ENCODE measurements at places on chromosomes 6 and 20.
A peak's percentile ranks its signal among the peaks of the same experiment; 100 is the strongest.

- DNase-seq, result no peak
Measured at GRCh38 chr20:12237772-12238171, 320.1 kb downstream of the BTBD3 start.

DNA sequence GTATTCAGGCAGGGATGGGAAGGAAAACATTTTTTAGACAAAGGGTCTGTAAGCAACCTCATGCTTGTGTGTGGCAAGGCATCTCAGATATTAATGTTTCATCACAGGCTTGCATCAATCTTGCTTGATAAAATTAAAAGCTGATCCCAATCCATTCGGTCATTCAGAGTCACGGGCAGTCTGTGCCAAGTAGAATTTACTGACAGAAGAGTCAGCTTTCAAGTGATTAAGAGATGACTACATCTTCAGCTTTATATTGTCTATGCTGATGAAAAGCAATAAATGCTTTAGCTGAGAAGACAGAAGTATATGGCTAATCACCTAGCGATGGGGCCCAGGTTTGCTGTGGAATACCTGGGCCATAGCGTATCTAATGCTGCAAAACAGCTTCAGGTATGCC, 3.5 kb downstream of the PLEKHG1 start:
- no peak for DNase-seq

DNA sequence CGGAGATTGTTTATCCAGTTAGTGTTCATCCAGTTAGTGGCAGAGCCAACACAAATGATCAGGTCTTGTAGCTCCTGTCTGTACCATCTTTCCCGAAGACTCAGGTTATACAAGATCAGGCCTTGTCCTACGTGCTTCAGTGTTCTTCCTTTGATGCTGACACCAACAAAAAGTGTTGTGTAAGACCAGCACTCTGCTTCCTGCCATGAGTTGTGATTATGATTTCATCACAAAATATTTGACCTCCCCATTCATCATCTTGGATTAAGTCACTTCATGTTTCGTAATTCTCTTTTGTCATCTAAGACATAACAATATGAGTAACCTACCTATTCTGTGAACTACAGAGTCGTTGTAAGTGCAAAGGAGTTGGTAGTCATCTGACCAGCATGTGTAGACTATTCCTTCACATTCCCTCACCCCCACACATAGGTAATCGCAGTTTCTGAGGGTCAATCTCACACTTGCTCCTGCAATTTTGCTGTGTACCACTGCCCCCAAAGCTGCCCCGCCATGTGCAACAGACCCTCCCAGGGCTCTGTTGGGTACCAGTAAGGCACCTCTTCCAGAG, 135.6 kb upstream of the SLC22A23 start:
- DNase-seq, result no peak

GRCh38 chr6:148799647-148800046, 52.8 kb downstream of the UST start:
- DNase-seq, result no peak

DNA sequence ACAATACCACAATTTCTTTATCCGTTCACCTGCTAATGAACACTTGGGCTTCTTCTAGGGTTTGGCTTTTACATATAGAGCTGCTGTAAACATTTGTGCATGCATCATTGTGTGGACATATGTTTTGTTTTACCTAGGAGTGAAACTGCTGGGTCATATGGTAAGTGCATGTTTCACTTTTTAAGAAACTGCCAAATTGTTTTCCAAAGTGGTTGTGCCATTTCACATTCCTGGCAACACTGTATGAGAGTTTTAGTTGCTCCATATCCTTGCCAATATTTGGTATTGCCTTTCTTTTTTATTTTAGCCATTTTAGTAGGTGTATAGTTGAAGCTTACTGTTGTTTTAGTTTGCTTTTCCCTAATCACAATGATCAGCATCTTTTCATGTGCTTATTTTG, 14.1 kb upstream of the RPN2 start:
- DNase-seq, result no peak

GRCh38 chr20:58466729-58467571, 48.2 kb downstream of the APCDD1L start:
- DNase-seq, result no peak

DNA sequence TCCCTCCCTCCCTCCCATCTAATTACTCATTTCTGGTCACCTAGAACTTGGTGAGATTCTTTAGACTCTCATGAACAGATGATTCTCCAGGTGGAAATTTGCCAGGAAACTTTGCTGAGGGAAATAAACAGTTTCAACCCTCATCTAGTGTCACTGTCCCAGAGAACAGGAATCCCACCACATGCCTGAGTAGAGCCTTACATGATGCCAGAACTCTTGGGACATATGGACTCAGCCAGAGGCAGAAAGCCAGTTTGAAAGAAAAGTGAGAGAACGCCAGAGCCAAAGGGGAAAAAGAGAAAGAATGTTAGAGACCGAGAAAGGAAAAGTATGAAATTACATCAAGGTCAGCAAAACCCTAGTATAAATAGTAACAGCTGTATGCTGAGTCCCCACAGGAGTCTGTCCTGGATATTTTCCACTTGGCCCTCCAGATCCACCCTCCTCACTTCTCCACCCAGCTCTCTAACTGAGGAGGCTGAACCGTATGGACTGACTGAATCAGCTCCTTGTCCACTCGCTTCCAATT, 127.5 kb upstream of the COL21A1 start:
- DNase-seq, result no peak

GRCh38 chr6:81743649-81744048, 8.8 kb downstream of the TENT5A start:
- DNase-seq, result no peak

- no peak for DNase-seq
Measured at GRCh38 chr6:140912686-140913085, 1220.0 kb upstream of the GJE1 start.

GRCh38 chr6:14739827-14740226, 506.0 kb upstream of the JARID2 start:
- DNase-seq, result no peak

- DNase-seq, result no peak
Measured at GRCh38 chr20:41366546-41367392, at the start of gene EMILIN3. TSS of gene EMILIN3 (minus strand) at chr20:41366818. CDS start at chr20:41366634, 184 bp downstream.

- DNase-seq, result no peak
Measured at GRCh38 chr6:116450769-116451740, 10.1 kb upstream of the CALHM6 start.

- no peak for DNase-seq
Measured at GRCh38 chr20:54397292-54398140, 77.9 kb upstream of the DOK5 start.

GRCh38 chr20:32091888-32092346, 17.6 kb upstream of the TM9SF4 start:
- peak; percentile 44 for DNase-seq

GRCh38 chr6:117483004-117483644, 650 bp downstream of the DCBLD1 start:
- no peak for DNase-seq

DNA sequence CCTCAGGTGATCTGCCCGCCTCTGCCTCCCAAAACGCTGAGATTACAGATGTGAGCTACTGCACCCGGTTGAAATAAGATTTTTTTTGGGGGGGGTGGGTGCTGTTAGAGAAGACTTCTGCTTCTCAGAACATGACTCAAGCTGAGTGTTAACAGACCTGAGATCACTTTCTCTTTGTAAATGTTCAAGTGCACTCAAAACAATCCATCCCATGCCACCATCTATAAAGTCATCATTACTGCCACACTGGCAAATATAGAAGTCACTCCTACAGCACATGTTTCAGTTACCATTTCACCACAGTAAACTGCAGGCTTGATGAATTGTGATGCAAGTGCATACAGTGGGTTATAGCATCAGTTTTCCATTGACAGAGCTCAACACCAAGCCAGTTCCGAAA, 9.0 kb downstream of the VPS16 start:
- DNase-seq, result no peak

DNA sequence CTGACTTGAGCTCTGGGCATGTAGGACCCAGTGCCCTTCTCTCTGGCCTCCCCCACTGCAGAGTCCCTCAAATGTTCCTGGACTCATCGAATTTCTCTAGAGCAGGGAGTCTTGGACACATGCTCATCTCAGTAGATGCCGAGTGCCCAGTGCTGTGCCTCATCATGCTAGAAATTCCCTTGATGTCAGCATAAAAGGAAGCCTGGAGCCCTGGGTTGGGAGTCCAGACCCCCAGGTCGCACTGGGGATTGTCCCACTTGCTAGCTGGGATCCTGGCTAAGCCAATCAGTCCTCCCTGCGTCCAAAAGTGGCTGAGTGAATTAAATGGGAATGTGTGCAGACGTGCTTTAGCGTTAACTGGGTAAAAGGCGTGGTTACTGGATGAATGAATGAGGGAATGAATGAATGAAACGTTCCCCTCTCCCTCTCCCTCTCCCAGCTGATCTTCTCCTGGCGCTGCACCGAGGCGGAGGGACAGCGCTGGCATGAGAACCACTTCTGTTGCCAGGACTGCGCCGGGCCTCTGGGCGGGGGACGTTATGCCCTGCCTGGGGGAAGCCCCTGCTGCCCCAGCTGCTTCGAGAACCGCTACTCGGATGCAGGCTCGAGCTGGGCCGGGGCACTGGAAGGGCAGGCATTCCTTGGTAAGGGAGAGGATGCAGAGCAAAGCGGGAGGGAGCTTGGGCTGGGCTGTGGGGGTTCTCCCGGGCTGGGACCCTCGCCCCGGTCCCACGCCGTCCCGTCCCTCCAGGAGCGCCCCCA, 1.6 kb upstream of the TOMM6 start:
- no peak for DNase-seq

DNA sequence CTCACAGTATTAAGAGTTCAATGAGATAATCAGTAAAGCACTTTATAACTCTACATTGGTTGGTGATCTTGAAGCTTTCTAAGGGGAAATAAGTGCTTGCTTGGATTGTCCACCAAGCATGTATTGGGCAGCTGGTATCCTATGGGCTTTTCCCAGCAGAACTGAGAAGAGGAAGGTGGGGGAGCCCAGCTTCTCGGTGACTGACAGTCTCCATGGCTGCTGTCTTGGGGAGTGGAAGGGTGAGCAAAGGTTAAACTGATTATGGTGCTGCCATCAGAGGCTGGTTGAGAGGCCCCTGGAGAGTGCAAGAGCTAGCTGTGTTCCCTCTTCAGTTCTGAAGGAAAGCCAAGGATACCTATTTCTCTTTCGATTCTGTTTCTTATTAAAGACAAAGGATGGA, 35.5 kb upstream of the ADTRP start:
- DNase-seq, result no peak

DNA sequence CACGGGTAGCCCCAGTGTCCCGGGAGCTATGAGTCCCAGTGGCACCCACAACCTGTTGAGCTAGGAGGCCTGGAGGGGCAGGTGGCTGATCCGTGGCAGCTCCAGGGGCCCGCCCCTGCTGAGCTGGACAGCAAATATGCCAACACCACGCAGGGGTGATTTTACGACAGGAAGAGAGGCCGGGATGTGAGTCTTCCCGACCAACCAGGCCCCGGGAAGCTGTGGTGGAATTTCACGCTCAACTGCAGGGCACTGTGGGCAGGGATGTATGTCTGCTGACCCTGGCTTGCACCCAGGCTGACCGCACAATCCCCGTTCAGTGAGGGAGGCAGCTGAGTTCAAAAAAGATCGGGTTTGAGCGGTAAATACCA, 183.9 kb downstream of the ERMARD start:
- no peak for DNase-seq

DNA sequence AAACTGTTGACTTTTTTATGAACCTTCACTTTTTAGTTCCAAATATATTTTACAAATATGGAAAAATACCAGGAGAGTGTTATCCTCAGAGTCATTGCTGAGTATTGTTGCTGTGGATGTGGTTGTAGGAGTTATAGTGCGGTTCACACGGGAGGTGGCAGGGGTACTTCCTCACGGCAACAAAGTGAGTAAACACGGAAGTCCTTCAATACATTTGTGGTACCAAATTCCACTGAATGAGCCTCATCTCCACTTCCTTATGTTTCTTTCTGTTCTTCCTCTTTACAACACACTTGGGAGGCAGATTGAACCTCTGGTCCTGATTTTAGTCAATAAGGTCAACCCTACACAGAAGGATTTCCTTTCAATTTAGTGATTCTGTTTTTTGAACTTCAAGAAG, 371.8 kb downstream of the BTBD3 start:
- no peak for DNase-seq

- DNase-seq, result no peak
Measured at GRCh38 chr6:79430913-79431536, 106.2 kb downstream of the LCA5 start.

DNA sequence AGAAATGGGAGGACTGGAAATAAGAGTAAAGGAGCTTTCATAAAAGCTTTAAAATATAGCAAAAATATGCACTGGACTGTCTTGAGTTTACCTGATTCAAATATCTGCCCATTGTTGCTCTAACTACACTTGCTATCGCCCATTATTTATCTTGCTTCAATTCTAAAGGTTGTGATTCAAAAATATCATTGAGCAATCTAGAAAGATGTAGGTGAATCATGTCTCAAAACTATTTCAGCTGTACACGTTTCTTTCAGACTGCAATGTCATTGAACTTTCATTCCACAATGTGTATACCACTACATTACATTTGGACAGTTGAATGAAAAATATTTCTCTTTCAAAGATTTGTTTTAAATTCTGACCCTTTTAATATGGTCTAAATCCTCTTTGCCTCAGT, 545.6 kb downstream of the BMP2 start:
- DNase-seq, result no peak

DNA sequence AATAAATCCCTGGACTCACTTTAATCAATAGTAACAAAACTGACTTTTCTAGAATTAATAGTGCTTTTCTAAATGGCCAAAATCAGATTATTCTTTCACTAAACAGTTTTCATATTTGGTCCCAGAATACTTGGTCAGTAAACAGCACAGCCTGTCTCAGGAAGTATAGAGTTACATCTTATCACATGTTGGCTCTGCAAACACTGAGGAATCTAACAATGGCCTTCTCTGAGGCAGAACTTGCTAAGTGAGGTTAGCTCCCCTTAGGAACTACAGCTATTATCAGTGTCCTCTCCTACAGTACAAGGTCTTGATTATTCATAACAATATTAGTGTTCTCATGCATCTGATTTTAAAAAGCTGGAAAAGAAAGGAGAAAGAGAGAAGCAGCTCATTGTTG, 1622.8 kb downstream of the HACE1 start:
- no peak for DNase-seq

DNA sequence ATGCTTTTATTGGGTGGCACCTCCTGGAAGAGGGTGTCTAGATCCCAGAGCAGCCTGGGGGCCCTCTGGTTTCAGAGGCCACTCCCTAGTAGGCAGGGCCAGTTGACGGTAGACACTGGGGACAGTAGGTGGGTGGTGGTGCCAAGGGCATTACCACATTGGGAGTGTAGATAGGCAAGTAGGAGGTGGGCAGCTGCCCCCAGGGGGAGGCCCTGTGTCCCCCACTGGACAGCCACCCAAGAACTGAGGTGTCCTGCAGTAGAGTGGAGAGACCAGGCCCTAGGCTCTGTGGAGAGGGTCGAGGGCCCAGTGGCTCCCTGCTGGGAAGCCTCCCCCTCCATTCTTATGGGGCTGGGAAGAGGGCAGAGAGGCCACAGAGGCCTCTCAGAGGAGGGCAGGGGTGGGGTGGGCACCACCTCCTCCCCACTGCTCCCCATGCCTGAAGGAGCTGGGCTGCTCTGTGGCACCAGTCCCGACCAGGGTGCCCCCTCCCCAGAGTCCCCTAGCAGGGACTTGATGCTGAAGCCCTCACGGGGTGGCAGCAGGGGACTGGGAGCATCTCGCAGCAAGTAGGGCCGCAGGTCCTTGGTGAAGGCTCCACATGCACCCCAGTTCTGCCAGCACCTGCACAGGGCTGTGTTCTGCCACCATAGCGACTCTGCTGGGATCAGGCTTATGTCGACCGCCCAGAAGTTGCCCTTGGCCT, 305.0 kb upstream of the KCNQ5 start:
- no peak for DNase-seq

Data from activated CD8-positive, alpha-beta memory T cell treated with anti-CD3 and anti-CD28 coated beads for 48 hours (primary cell).